ENCODE measurements at places on chromosomes 4 and X.

DNA sequence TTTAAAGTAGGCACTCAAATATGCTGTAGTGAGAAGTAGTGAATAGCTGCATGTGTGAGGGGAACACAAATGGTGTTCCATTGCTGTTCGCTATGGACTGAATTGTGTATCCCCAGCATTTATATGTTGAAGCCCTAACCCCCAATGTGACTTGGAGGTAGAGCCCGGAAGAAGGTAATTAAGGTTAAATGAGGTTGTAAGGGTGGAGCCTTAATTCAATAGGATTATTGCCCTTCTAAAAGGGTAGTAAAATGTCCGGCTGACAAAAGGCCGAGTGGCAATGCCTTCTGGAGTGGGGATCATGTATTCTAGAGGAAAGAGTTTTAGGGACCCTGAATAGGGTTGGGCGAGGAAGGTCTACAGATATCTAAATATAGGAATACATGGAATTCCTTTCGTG lies 168.9 kb upstream of the NUDT10 start:
- no peak for DNase-seq

DNA sequence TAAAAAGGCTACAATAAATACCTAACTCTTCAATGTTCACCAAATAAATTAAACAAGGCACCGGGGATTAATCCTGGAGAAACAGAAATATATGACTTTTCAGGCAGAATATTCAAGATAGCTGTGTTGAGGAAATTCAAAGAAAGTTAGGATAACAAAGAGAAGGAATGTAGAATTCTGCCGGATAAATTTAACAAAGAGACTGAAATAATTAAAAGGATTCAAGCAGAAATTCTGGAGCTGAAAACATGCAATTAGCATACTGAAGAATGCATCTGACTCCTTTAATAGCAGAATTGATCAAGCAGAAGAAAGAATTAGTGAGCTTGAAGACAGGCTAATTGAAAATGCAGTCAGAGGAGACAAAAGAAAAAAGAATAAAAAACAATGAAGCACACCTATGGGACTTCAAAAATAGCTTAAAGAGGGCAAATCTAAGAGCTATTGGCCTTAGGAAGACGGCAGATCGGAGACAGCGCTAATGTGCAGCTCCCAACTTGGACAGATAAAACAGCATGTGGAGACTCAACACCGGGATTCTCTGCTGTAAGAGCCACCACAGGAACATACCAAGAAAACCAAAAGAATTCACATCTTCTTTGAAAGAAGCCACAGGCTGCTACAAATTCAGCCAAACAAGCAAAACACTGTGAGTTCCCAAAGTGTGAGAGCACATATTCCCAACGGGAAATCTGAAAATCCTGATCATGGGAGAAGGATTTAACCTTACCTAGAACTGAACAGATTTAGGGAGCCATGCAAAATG lies 1290.9 kb downstream of the PCDH18 start:
- no peak for DNase-seq

- DNase-seq = no peak
These were observed 59.5 kb downstream of the PPA2 start for GRCh38 chr4:105414316-105414715.

- no peak for DNase-seq
These were observed 762.0 kb upstream of the MAGEB2 start for GRCh38 chrX:29453333-29453732.

DNA sequence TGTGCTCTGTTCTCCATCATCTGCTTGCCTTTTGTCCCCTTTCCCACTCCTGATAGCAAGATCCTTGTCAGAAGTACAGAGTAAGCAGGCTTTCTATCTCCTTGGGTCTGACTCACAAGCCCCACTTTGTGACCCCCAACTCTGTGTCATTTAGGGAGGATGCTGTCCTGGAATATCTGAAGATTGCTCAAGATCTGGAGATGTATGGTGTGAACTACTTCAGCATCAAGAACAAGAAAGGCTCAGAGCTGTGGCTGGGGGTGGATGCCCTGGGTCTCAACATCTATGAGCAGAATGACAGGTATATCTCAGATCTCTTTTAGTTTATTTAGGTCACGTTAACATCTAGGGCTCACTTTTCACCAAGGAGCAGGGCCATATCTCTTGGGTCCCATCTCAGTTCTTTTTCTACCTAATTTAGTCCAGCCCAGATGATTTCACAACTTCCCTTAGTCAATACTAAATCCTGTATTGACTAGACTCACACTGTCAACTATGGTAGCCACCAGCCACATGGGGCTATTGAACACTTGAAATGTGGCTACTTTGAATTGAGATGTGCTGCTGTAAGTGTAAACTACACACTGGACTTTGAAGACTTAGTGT lies 64.3 kb downstream of the MSN start:
- no peak for DNase-seq

- no peak for DNase-seq
These were observed 107.6 kb upstream of the FAM9C start for GRCh38 chrX:13151828-13152517.

- DNase-seq = no peak
These were observed 112.4 kb upstream of the SPRY1 start for GRCh38 chr4:123284168-123284567.

GRCh38 chr4:18954538-18954937 lies 933.0 kb upstream of the LCORL start:
- no peak for DNase-seq

DNA sequence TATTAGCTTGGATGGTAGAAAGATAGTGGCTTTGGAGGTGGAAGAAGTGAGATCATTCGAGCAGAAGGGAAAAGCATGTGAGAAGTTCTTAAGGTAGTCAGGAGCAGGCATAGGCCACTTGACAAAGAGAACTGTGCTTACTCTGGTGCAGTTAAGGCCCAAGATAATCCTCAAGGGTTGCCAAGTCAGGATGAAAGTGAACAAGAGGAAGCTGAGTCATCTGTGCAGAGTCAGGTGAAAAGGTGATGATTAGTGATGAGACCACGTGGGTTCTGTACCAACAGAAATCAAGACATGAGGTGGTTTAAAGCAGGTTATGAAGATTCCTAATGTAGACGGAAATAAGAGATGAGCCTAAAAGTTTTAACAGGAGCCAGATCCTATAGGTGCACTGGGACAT lies 369.8 kb downstream of the DTHD1 start:
- DNase-seq = peak; percentile 72

GRCh38 chr4:98150092-98150761 lies 7.0 kb upstream of the STPG2 start:
- DNase-seq = no peak

DNA sequence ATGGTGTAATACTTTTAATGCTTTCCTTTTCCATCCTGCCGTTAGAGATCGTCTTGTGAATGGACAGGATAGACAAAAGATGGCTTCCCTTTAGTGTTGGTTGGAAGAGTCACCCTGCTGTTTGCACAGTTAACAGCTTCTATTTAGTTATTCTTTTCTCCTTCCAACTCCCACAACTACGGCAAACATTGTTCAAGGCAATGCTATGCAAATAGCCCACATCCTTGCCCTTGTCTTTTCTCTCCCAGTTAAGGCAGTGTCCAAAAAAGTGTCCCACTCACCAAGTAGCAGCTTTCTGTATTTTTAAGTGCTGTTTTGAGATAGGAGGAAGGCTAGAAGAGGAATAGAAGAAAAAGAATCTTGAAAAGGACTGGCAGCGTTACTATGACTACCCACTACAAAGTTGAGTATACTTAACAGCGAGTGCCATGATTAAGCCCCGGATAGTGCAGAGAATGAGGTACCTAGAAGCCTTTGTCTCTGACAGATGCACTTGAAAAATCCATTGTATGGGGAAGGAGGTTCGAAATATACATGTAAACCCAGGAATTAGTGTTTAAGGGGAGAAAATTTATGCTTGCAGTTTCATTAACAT lies 12.1 kb upstream of the RUFY3 start:
- DNase-seq = no peak

GRCh38 chr4:105859233-105859632 lies 36.0 kb upstream of the NPNT start:
- DNase-seq = no peak

- DNase-seq = no peak
These were observed 31.9 kb downstream of the MAGED4 start for GRCh38 chrX:52216541-52216940.

DNA sequence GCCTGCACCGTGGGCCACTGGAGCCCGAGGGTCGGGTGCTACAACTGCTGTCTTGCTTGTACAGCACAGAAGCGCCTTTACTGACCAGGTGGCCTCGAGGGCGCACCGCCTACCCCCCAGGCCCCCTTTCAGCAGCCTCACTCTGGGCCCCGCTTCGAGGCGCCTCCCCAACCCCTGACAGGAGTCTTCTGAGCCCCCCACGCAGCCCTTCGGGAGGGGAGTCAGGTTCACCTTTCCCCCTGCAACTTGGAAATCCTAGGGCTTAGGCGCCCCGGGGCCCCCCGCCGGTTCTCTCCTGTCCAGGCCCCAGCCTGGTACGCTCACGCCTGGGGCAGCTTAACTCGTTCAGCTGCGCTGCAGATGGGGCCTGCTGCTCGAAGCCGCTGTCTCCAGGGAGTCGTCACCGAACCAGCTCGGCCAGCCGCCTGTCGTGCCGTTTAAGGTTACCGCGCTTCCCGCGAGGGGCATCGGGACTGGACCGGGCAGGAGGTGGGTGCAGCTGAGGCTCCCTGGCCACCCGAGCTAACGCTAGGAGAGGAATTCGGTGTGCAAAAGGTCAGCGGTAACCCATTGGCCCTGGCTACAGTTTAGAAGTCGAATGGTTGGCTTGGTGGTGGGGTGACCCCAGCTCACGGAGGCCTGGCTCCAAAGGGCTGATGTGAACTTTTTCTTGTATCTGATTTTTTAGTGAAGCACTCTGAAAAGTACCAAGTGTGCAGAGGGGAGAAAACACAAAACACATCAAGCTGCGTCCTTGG lies 58.9 kb upstream of the BCOR start:
- DNase-seq = no peak

GRCh38 chr4:959338-960139 lies 13.8 kb downstream of the DGKQ start:
- DNase-seq = no peak

DNA sequence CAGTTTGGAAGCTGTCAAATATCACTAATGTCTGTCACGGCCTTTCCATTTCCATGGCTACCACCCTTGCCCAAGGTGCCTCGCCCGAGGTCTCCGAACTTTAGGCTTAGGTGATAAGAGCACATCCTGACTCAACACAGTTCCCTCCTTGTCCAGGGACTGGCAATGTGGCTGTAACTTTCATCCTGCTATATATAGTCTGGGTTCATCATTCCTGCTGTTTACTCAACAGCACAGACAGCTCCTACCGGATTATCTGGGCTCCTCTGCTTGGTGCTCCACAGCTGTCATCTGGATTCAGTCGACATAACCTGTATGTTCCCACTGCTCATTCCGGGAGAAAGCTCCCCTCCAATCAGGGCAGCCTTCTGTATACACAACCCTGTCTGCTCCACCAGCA lies 51.2 kb downstream of the GATB start:
- DNase-seq = no peak

DNA sequence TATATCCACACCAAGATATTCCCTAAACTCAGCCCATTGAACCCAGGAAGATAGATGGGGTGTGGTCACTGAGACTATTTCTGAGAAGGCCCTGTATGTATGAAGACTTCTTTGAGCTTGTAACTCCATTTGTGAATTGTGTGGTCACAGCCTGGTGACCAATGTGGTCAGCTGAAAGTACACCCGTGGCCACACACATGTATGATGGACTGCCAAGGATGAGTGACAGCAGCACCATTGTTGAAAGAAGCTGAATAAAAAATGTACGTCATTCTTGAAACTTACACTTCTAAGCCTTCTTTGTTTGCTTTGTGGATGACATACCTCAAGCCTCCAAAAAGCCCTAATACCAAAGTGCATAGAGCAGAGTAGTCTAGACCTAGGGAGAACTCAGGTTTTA lies 581.4 kb downstream of the RAB28 start:
- DNase-seq = no peak

- DNase-seq = no peak
These were observed 875.5 kb downstream of the C4orf33 start for GRCh38 chr4:129971419-129971818.

DNA sequence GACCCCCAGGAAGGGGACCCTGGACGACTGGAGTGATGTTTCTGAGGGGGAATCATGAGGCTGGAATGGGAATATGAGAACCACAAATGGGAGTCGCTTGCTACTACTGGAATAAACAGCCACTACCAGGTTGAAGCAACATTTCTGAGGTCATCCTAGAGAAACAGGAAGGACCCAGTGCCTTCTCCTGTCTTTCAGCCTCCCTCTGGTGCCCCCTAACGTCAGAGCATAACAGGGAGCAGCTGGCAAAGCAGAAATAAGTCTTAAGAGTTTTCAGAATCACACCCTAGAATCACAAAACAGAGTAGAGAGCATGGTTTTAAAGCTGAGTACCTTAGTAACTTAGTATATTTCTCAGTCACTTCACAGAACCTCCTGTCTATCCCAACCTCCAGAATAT lies 347.8 kb upstream of the PITX2 start:
- DNase-seq = peak; percentile 5

DNA sequence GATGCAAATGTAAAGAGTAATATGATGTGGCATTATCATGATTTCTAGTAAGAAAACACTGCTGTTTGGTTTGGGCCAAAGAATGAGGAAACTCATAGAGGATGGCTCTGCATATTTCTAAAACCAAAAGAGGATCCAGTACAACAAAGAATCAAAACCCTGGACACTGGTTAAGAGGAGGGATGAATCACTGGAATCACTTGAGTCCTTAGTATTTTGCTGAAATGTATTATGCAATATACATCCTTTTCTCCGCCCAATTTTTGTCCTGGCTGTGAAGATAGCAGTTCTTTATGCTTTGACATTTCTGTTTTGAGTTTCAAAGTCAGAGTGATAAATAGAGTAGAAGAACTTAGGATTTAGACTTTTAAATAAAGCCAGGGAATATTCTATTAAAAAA lies 345.9 kb downstream of the PACRGL start:
- DNase-seq = no peak

- DNase-seq = no peak
These were observed 233.6 kb downstream of the FMR1NB start for GRCh38 chrX:148214786-148215185.

DNA sequence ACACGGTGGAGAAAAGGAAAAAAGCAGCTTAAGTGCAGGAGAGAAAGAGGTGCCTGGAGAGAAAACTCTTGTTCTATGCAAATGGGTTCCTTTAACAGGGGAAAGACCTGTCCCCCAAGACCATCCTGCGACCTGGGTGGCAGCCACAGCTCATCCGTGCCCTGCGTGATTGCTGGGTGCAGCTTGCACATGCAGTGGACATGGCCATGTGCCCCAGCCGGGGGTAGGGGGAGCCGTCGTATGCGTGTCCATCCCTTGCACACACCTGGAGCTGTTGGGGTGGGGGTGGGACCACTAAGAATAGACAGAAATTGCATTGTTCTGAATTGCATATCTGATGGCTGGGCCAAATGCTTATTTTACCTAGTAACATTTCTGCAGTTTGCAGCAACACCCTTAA lies 171.9 kb downstream of the GUCY2F start:
- no peak for DNase-seq
